Central memory CD8-positive, alpha-beta T cell (primary cell): ENCODE measurements at places on chromosomes 6 and 20.

GRCh38 chr20:58891718-58892140 lies 39.2 kb downstream of the GNAS start:
- peaks cover 41% of the 10 kb centered on the region for H3K36me3 ChIP-seq
- DNase-seq = no peak
- no peaks in the 10 kb centered on the region for H3K27me3 ChIP-seq
- peaks cover 56% of the 10 kb centered on the region for H3K4me1 ChIP-seq

DNA sequence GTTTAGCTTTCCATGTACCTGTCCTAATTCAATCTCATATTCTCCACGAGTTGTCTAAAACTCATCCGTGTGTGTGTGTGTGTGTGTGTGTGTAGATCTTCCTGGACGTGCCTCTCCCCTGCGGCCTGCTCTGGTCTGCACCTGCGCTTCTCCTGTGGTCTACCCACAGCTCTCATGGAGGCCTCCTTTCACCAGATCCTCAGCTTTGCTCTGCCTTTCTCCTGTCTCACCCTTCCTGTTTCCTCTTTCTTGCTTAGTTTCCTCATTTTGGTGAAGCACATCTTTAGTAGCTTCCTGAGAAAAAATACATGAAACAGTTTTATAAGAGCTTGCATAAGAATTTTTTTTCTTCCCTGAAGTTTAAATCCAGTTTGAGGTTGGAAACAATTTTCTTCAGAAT lies 18.1 kb downstream of the SLX4IP start:
- H3K27ac ChIP-seq = peak overlapping the region; percentile 91
- H3K4me1 ChIP-seq = peaks cover 18% of the 10 kb centered on the region
- no peaks in the 10 kb centered on the region for H3K27me3 ChIP-seq
- no peaks in the 10 kb centered on the region for H3K36me3 ChIP-seq
- peak overlapping the region; percentile 28 for H3K4me3 ChIP-seq

DNA sequence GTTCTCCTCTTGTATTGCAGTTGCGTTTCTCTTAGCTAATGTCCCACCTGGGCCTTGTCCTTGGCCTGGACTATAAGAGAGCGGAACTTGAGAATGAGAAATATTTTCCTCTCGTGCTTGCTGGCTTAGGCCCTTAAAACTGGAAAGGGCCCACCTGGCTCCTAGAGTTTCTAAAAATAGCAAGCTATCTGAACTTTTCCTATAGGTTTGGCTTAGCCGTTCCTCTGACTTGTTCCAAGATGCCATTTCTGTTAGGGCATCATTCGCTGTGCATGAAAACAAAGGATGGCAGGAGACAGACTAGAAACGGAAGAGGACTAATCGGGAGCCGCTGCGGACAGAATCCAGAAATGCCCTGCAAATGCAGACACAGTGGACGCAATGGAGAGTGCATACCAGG lies 4.5 kb downstream of the RIPOR3 start:
- peaks cover 37% of the 10 kb centered on the region for H3K27me3 ChIP-seq
- no peak overlapping the region for H3K27ac ChIP-seq
- no peak overlapping the region for H3K4me3 ChIP-seq
- DNase-seq = no peak
- peaks cover 5% of the 10 kb centered on the region for H3K4me1 ChIP-seq
- H3K36me3 ChIP-seq = peaks cover 2% of the 10 kb centered on the region

DNA sequence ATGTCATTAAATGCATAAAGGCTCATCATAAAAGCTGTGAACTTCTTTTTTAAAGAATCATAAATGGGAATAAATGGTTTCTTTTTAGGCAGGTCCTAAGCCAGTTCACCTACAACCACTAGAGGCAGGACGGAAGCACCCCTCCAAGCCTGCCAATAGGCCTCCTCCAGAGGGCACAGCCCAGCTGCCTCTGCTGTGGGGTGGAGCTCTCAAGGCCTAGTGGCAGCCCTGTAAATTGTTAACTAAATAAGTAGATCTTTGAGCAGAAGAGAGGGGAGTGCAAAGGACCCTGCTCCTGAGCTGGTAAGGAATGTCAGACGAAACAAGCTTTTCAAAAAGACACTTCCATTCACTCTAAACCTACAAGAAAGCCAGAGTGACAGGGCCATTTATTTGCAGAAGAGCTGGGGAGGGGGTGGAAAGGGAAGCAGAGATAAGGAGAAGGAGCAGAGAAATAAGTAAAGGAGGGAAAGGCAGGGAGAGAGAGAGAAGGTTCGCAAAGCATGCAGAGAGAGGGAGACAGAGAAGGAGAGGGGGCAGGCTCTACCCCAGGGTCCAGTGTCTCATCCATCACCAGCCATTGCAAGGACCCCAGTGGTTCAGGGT lies 18.0 kb upstream of the MAFB start:
- H3K27ac ChIP-seq = no peak overlapping the region
- peaks cover 18% of the 10 kb centered on the region for H3K27me3 ChIP-seq
- no peaks in the 10 kb centered on the region for H3K36me3 ChIP-seq
- no peaks in the 10 kb centered on the region for H3K4me1 ChIP-seq
- no peak for DNase-seq
- H3K4me3 ChIP-seq = no peak overlapping the region

DNA sequence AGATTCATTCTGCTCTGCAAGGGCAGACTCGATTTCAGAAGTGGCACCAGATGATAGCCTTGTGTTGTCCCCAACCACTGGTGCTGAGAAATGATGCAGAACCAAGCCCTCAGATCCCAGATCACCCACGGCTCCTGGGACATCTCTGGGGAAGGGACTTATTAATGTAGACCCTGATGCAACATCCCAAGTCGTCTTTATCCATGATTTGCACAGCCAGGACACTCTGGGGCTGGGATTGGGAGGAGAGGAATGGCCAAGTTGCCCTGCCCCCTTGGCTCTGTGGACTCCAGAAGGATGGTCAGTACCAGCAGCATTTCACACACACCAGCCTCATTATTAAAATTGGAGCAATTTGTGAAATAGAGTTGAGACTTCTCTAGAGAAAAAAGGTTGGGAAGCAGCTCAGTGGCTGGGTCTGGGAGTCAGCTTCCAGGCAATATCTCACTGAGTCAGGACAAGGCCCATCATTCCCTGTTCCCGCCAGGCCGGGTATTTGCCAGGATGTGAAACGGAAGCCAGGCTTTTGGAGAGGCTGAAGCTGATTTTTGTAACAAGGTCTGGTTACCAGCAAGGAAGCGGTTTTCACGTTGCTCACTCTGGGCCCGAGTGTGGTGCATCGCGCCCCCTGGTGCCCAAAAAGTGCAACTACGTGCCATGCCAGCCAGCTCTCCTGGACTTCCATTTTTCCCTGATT lies 67.4 kb downstream of the ZBTB2 start:
- H3K27me3 ChIP-seq = peaks cover 86% of the 10 kb centered on the region
- DNase-seq = peak; percentile 52
- peak overlapping the region; percentile 36 for H3K4me3 ChIP-seq

GRCh38 chr20:62918831-62919230 lies 7.5 kb downstream of the DIDO1 start:
- peaks cover 15% of the 10 kb centered on the region for H3K36me3 ChIP-seq
- peak; percentile 35 for DNase-seq
- peaks cover 77% of the 10 kb centered on the region for H3K4me1 ChIP-seq
- H3K27me3 ChIP-seq = no peaks in the 10 kb centered on the region

DNA sequence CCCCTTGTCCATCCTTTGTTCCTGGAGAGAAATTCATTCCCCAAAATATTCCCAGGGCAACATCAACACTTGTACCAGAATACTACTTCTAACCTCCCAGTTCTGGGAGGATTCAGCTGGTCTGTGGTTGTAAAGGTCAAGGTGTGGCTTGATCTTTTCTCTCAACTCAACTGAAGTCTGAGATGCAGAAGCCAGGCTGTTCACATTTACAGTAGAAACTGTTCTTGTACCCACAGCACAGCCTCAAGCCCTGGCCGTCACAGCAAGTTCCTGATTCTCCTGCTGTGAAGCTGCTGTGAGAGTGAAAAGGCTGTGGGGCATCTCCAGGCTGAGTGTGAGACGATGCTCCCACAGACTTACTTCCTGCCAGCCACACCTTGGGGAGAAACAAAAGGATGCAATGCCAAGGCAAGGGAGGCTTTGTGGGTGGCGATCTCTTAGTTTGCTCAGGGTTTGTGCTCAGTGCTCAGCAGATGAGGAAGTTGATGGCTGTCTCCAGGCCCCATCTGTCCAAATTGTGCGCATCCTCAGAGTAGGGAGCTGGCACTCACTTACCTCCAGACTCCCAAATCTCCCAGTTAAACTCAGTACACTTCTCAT lies 143.9 kb upstream of the FOXA2 start:
- no peaks in the 10 kb centered on the region for H3K4me1 ChIP-seq
- H3K27me3 ChIP-seq = no peaks in the 10 kb centered on the region
- no peaks in the 10 kb centered on the region for H3K36me3 ChIP-seq
- no peak overlapping the region for H3K4me3 ChIP-seq
- H3K27ac ChIP-seq = no peak overlapping the region
- DNase-seq = no peak

DNA sequence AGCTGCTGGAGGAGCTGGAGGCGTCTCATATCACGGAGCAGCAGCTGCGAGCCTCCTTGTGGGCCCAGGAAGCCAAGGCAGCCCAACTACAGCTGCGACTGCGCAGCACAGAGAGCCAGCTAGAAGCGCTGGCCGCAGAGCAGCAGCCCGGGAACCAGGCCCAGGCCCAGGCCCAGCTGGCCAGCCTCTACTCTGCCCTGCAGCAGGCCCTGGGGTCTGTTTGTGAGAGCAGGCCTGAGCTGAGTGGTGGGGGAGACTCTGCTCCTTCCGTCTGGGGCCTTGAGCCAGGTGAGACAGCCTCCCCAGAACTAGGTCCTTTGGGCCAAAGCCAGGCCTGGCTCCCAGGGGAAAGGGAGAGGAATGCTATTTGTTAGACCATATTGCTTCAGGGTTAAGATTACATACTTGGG lies 31.7 kb downstream of the C20orf173 start:
- H3K4me3 ChIP-seq = no peak overlapping the region
- H3K27ac ChIP-seq = no peak overlapping the region
- no peak for DNase-seq
- no peaks in the 10 kb centered on the region for H3K27me3 ChIP-seq

GRCh38 chr6:81172056-81172740 lies 580.3 kb downstream of the TENT5A start:
- H3K4me3 ChIP-seq = no peak overlapping the region
- no peaks in the 10 kb centered on the region for H3K36me3 ChIP-seq
- no peaks in the 10 kb centered on the region for H3K27me3 ChIP-seq
- no peak for DNase-seq
- no peak overlapping the region for H3K27ac ChIP-seq

DNA sequence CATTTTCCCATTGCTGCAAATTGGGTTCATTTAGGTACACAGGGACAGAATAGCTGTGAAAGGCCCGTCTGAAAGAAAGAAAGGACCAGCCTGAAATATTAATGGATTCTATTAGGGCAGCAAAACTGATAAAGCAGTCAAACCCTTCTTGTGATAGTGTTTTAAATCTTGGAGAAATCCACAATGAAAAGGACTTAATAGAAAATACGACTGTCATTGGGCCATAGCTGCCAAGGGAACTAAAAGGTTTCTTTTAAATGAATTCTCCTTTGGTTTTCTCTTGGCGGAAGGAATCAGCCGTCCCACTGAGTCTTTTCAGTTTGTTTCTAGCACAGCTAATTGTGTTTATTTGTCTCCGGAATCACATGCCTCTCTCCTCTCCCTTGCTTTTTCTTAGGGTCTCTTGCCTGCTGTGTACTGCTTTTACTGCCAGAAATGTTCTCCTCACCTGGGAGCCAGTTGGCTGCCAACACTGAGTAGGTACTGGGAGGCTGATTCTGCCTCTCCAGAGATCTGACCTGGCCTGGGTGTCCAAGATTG lies 11.3 kb downstream of the PAQR8 start:
- H3K27me3 ChIP-seq = no peaks in the 10 kb centered on the region
- H3K4me1 ChIP-seq = peaks cover 92% of the 10 kb centered on the region
- no peak for DNase-seq
- H3K4me3 ChIP-seq = no peak overlapping the region

- H3K4me1 ChIP-seq = no peaks in the 10 kb centered on the region
- H3K27me3 ChIP-seq = peaks cover 96% of the 10 kb centered on the region
- no peak overlapping the region for H3K4me3 ChIP-seq
Observed at GRCh38 chr6:27651371-27651732, 178.4 kb upstream of the ZNF184 start.

- no peak for DNase-seq
- H3K27me3 ChIP-seq = peaks cover 26% of the 10 kb centered on the region
- H3K36me3 ChIP-seq = peaks cover 4% of the 10 kb centered on the region
- H3K4me3 ChIP-seq = no peak overlapping the region
Observed at GRCh38 chr6:150001295-150002008, 23.9 kb downstream of the RAET1L start.
